ENCODE measurements at places on chromosomes 2 and 18.
A peak's percentile ranks its signal among the peaks of the same experiment; 100 is the strongest.

DNA sequence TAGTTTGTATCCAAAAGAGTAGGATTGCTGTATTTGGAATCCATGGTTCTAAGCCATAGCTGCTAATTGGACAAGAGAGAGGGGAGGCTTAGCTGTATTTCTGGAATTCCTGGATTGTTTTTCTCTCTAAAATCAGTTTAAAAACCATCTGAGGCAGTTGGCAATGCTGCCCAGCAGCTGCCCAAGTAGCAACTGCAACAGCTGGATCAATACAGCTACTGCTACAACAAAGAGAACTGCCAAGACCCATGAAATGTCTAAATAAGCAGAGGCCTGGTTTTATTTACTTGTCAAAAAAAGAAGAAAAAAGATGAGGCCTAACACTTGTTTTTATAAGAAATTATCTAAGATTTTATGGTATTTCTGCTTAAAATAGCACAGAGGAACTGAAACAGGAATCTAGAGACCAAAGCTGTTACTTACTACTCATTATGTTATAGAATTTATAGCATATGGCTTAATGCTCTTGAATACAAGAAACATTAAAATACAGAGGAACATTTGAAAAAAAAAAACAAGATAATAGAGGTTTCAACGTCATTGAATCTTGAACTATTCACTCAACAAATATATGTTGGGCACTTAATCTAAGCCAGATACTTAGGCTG is 39.1 kb downstream of the TMEFF2 start:
- DNase-seq = no peak

DNA sequence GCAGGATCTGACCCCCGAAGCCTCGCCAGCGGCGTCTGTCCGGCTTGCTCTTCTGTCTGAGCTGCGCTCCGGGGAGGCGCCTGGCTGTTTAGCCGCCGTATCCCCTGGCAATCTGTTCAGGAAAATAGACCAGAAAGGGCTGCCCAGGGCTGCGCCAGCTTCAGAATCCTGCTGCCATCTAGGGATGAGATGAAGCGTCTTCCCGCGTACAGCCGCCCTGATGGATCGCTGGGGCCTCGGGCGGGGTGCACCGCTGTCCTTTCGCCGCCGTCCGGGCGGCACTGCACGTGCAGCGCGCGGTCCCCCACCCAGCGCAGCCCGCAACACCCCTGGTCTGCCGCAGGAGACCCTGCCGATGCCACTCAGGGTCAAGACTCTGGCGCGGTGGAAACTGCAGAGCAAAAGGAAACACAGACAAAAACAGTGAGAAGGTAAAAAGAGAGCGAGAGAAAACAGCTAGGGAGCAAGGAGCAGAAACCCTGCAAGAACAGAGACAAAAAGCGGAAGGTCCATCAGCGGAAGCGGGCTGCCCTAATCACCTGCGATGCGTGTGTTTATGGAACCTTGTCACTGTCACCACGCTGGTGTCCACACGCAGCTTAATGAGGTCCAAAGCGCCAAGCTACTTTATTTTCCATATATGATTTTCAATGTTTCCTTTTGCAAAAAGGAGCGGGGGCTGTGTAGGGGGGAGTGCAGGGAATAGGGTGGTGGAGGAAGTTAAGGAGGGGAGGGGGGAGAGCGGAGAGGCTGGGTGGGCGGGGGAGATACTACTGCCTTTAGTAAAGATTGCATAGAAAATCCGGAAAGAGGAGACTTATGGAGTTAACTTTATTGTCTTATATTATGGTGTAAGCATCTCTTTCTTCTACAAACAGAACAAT is 2113.3 kb upstream of the PIK3C3 start:
- no peak for DNase-seq

DNA sequence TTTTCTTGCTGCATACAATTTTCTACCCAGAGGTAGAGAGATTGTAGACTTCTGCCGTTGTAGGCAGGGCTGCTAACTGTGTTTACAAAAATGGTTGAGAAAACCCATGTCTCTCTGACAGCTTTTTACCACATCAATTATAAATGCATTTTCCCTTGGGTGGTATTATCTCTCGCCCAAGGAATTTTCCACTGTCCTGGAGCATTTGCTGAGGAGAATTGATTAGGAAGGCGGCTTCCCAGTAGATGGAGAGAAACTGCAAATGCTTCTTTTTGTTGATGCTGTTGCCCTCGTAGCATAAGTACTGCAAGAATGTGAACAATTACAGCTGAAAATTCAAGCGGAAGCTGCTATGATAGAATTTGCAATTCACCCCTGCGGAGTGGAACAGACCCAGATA is 1007.7 kb upstream of the KLHL29 start:
- DNase-seq = no peak

DNA sequence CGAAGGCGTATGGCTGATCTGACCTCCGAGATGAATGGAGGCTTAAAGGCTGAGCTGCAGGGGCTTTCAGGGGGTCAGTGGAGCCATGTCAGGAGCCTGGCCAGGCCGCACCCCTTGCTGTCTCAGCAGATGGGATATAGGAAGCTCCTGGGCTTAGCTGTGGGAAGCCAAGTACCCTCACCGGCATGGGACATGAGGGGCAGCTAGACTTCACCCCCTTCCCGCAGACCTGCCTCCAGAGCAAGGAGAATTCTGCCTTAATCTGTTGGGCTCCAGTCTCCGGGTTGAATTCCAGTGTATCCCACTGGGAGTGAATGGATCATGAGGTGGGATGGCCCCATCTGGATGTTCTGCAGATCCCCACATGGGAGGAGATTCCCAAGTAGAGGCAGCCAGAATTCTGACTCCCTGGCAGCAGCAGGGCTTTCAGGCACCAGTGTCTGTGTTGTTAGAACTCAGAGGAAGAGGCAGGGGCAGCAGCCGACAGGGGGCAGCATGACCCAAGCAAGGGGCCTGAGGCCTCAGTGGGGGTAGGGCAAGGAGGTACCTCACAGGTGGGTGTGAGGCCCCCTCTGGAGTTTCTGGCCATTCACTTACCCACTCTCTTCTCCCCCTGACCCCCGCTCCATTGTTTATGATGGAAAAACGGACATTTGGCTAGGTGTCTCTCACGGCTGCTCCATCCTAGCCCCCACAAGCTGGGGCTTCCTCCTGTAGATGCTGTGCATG is 19.1 kb downstream of the CAPG start:
- peak; percentile 56 for DNase-seq

DNA sequence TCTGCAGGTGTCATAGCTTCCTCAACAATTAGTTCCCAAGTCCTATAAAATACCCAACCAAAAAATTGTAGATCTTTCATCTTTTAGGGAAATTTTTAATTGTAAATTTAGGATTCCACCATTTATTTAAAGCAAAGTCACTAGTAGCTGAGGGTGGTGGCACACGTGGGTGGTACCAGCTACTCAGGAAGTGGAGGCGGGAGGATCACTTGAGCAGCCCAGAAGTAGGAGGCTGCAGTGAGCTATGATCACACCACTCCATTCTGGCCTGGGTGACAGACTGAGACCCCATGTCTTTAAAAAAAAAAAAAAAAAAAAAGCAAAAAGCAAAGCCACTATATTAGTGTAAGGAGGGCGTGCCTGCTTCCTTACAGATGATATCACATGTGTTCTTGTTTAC is 60.3 kb upstream of the GREB1L start:
- DNase-seq = no peak

- DNase-seq = no peak
These were observed 70.2 kb downstream of the CDCA7 start for GRCh38 chr2:173424886-173425285.

DNA sequence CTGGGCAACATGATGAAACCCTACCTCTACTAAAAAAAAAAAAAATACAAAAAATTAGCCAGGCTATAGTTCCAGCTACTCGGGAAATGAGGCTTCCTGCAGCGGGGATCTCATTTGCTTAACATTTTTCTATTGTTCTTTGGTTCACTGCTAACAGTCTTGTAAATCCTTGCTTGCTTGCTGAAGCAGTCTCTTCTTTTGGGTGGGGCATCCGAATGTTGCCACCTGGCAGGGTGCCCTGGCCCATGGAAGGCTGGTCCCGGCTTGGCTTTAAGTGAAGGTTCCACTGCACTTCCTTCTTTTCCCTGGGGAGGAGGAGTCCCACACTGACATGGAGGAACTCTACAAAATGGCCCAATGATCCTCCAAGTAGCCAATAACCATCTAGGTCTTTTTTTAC is 6.0 kb upstream of the ANKRD29 start:
- DNase-seq = no peak

GRCh38 chr2:170139276-170139967 is 38.5 kb upstream of the MYO3B start:
- DNase-seq = no peak

GRCh38 chr2:70473101-70473722 is 80.4 kb downstream of the TGFA start:
- no peak for DNase-seq

- DNase-seq = no peak
These were observed 59.8 kb downstream of the USP34 start for GRCh38 chr2:61411109-61411508.

DNA sequence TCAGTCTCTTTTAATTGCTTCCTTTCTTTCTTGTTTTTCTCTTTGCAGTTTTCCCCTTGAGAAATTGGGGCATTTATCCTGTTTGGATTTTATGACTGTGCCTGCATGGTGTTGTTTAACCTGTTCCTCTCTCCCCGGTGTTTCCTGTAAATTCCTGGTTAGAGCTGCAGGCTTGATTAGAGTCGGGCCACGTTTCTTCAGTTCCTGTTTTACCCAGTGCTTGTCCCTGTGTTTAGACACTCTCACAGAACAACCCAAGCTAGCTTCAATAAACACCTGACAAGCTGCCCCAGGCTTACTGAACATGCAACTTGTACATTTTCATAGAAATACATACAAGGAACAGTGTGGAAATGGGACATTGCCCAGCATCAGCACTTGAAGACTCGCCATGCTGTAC is 53.9 kb downstream of the NGEF start:
- no peak for DNase-seq

GRCh38 chr2:126730655-126731054 is 74.7 kb downstream of the GYPC start:
- no peak for DNase-seq

- no peak for DNase-seq
These were observed 996 bp downstream of the TGFBRAP1 start for GRCh38 chr2:105328281-105329196.

GRCh38 chr2:42199002-42199401 is 29.8 kb downstream of the EML4 start:
- no peak for DNase-seq

- DNase-seq = no peak
These were observed 35.5 kb upstream of the CYTIP start for GRCh38 chr2:157479081-157480027.

GRCh38 chr2:7016601-7017211 is 99.5 kb downstream of the RNF144A start:
- DNase-seq = no peak

DNA sequence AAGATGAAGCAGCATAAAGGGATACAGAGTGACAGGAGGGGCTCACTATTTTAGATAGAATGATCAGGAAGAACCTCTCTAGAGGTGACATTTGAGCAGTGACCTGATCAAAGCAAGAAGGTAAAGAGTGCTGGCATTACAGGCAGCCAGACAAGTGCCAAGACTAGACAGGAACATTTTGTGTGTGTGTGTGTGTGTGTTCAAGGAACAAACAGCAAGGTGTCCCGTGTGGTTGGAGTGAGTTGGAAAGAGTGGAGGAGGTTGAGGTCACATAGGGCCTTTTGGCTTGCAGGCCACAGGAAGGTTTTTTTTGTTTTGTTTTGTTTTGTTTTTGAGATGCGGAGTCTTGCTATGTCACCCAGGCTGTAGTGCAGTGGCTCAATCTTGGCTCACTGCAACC is 25.7 kb downstream of the FZD5 start:
- DNase-seq = no peak

DNA sequence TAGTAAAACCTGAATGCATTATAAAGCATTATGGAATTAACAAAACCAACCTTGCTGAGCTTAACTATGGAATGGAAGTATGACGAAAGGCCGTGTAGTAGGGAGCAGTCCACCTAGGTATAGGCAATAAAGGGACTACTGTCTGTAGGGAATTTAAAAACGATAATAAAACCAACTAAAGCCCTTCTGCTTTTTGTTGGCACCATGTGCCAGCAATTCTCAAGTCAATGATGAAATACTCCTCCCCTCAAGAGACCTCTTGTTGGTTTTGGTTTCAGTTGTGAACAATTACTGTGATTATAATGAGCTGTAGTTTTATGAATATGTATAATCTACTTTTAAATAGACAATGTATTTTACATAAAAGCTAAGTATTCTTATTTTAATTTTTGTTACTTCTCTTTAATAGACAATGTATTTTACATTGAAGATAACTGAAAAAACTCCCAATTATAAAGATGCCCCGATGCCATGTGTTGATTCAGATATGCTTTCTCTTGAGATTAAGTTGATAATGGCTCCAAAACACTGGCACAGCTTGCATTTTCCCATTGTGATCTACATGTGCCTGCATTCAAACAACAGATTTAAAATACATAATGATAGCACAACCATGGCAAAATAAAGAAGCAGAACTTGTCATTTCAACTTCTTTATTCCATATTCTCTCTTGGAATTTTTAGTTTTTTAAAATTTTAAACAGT is 55.5 kb upstream of the ZDBF2 start:
- DNase-seq = no peak

DNA sequence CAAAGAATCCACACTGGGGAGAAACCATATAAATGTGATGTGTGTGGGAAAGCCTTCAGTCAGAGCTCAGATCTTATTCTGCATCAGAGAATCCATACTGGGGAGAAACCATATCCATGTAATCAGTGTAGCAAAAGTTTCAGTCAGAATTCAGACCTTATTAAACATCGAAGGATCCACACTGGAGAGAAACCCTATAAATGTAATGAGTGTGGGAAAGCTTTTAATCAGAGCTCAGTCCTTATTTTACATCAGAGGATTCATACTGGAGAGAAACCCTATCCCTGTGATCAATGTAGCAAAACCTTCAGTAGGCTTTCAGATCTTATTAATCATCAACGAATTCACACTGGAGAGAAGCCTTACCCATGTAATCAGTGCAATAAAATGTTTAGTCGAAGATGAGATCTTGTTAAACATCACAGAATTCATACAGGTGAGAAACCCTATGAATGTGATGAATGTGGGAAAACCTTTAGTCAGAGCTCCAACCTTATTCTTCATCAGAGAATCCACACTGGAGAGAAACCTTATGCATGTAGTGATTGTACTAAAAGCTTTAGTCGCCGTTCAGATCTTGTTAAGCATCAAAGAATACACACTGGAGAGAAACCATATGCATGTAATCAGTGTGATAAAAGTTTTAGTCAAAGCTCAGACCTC is 16.7 kb upstream of the ZSCAN30 start:
- DNase-seq = no peak

DNA sequence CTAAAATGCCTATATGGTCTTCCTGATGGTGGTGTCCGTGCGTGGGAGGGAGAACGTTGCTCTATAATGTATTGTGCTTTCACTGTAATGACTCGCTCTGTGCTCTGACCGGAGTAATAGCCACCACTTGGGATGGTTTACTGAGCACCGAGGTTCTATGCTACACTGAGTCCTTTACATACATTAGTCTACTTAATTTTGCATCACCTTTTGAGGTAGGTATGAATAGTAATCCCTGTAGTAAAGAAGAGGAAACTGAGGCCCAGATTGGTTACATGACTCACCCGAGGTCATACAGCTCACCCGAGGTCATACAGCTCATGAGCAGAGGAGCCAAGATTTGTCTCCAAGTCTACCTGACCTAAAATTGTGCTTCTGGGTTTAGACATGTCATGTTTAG is 79.5 kb downstream of the ARMC9 start:
- DNase-seq = no peak

- DNase-seq = no peak
These were observed 569.0 kb upstream of the SYT4 start for GRCh38 chr18:43846299-43846698.

All from activated T-cell treated with anti-CD3 and anti-CD28 coated beads for 24 hours (primary cell).